Hematopoietic multipotent progenitor cell (in vitro differentiated cells): ENCODE measurements at places on chromosomes 13 and 19. TPM values are rescaled to one million over a fixed set of nuclear protein-coding genes. Genes with fewer than 3 reads are reported as not detected.

CCDC122 gene
- 1.1 TPM for total RNA-seq

FBXO17 gene
- 0.27 TPM for total RNA-seq

RASL11A gene
- 3.8 TPM for total RNA-seq

LINGO3 gene
- total RNA-seq: 2.7 TPM

PDX1 gene
- total RNA-seq: not detected

RNF113B gene
- total RNA-seq: under 0.01 TPM
